Stimulated activated CD4-positive, alpha-beta T cell treated with anti-CD3 and anti-CD28 coated beads, Interleukin-15, amount 100 ng/mL, for 48 hours (primary cell): ENCODE measurements at places on chromosomes 2 and 18.

DNA sequence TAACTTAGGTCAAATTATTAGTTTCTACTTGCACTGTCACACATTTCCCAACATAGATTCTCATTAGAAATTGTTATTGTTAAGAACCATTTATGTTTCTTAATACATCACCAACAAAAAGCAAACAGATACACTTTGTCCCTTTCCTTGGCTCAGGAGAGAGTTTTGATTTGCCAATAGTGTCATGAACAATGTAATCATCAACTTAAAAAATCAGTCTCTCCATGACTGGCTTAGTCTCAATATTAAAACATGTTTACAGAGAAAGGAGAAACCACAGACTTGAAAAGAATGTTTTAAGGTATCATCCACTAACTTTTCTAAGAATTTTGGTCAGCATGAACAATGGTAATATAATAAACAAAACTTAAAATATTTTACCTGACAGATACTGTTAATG, 416.5 kb upstream of the KCNH7 start:
- no peak for DNase-seq

GRCh38 chr18:11586896-11587295, 22.5 kb upstream of the SLC35G4 start:
- no peak for DNase-seq

DNA sequence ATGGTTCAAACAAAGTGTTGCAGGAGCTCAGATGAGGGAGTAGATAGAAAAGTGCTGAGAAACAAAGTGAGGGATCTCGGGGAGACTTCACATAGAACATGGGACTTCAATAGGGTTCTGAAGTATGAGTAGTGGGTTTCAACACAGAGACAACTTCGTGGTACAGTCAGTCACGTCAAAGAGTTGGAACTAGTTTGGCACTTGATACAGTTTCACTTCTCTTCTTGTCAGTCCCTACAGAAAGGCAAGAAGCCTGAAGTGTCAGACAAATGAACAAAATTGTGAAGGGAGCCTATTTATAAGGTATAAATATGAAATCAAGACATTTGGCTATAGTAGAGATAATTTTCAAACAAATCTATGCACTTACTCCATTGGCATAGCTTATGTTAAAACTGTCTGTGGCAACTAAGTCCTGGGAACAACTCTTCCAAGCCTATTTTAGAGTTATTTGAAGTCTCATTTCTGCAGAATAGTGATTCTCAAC, 338.0 kb downstream of the TDRD15 start:
- DNase-seq: no peak

GRCh38 chr2:37858400-37858711, 66.7 kb upstream of the RMDN2 start:
- DNase-seq: no peak

DNA sequence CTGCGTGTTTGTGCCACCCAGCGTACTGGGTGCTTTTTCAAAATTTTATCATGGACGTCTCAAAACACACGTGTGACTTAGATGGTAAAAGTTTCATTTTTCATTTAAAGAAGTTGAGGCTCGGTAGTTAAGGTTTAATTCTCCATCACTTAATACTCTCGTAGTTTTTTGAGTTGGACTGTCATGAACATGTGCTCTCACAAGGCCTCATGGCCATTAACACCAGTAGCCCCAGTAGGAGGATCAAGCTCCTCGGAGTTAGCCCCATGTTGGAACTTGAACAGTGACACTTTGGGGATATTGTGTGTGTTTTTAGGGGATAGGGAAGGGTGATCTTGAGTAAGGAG, 15.3 kb downstream of the NMUR1 start:
- DNase-seq: no peak

GRCh38 chr2:10141736-10142639, 19.4 kb downstream of the RRM2 start:
- no peak for DNase-seq

GRCh38 chr2:222450021-222450420, 25.7 kb downstream of the SGPP2 start:
- no peak for DNase-seq

- DNase-seq: no peak
Observed at GRCh38 chr2:174914853-174915760, 90.1 kb downstream of the CHN1 start.
